ENCODE measurements at places on chromosomes 6 and 20.

DNA sequence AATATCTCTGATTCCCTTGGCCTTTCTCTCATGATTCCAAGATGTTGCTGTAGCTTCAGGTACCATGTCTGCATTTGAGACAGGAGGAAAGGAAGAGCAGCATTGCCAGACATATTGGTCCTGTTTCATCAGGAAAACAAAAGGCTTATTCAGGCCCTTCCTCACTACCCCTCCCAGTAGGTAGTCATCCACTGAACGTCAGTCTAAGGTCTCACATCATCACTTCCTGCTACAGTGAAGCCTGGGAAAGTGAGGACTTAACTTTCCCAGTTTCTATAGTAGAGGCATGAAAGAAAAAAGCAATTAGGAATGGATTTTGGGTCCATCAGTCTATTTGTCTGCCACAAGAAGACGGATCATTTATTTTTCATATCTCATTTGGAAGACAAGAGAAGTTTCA lies 85.7 kb upstream of the SOX4 start:
- peaks cover 13% of the 10 kb centered on the region for H3K27me3 ChIP-seq
- H3K4me3 ChIP-seq: no peak overlapping the region
- no peak overlapping the region for H3K27ac ChIP-seq
- H3K4me1 ChIP-seq: no peaks in the 10 kb centered on the region
- H3K36me3 ChIP-seq: no peaks in the 10 kb centered on the region

DNA sequence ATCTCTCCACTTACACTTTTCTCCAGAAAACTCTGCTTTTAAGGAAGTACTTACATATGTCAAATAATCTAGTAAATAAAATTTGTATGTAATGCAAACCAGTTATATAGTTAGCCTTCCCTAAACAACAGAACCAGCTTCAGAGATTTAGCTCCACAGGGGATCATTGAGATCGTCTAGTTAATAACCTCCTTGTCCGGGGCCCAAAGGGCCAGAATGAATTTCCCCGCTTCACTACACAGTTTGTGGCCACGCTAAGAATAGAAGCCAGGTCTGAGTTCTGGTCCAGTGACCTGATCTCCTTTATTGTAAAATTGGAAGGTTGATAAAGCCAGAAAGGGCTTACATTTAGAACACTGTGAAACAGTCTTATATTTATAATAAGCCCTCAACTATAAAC lies 245.2 kb downstream of the TPBG start:
- H3K27ac ChIP-seq: no peak overlapping the region
- DNase-seq: no peak
- no peaks in the 10 kb centered on the region for H3K4me1 ChIP-seq

DNA sequence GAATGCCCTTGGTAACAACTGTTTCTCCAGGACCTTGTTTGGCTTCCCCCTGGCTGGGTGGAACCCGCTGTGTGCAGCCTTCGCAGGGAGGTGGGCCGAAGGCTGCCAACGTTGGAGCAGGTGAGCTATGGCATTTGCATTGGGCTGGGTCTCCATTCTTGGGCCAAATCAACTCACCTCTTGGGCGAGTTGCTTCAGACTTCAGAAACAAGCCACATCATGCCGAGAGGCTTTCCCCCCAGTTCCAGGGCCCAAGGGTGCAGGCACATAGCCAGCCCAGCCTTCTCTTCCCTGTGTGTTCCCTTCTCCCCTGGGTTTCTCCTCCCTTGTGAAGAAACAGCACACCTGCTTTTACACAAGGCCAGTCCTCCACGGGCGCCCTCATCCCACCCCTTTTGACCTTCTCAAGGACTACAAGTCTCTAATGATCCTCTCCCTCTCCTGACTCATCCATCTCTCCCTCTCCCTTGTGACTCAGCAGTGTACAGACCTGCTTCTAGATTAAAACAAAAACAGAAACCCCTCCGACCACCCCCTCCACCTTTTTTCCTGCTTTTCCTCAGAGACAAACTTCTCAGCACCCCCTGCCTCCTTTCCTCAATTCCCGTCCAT lies 41.6 kb downstream of the FAM209B start:
- no peaks in the 10 kb centered on the region for H3K36me3 ChIP-seq
- no peaks in the 10 kb centered on the region for H3K4me1 ChIP-seq
- peaks cover 45% of the 10 kb centered on the region for H3K27me3 ChIP-seq
- no peak overlapping the region for H3K27ac ChIP-seq
- DNase-seq: no peak

DNA sequence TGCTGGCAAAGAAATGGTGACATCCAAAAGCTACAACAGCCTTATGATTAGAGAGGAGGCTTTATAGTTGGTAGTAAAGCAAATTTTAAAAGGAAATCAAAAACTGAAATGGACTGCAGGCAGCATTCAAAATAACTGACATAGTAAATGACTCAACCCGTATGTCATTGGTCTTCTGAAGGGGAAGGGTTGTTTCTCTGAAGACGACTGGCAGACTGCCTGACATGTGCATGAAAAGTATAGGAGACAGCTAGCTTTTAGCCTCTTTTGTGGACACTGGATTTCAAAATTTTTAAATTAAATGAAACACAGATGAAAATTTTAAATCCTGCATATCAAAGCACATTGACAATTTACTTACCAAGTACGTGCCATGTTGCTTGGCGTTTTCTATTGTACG lies 90.7 kb downstream of the TRMT6 start:
- DNase-seq: no peak
- peaks cover 3% of the 10 kb centered on the region for H3K36me3 ChIP-seq
- H3K4me1 ChIP-seq: peaks cover 15% of the 10 kb centered on the region
- H3K4me3 ChIP-seq: no peak overlapping the region

DNA sequence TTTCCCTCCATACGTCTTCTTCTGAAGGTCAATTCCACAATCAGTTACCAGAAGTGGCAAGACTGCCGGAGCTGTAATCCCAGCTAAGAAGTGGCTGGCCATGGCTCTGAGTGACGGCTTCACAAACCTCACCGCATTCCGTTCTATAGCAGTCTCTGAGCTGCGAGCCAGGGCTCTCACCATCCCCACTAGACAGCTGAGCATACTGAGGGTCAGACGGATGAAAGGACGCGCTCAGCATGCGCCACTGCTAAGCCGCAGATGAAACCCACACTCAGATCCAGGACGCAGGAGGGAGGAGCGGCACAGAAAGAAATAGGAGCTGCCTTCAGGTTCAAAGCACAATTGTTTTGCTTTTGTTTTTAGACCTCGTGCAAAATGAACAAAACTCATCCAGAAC lies 97.9 kb downstream of the ANKRD60 start:
- no peak overlapping the region for H3K4me3 ChIP-seq
- peaks cover 80% of the 10 kb centered on the region for H3K27me3 ChIP-seq
- H3K36me3 ChIP-seq: no peaks in the 10 kb centered on the region
- no peak overlapping the region for H3K27ac ChIP-seq
- H3K4me1 ChIP-seq: no peaks in the 10 kb centered on the region
- no peak for DNase-seq

GRCh38 chr20:20452254-20452676 lies 84.4 kb downstream of the INSM1 start:
- H3K27me3 ChIP-seq: no peaks in the 10 kb centered on the region
- H3K36me3 ChIP-seq: no peaks in the 10 kb centered on the region
- H3K4me3 ChIP-seq: peak overlapping the region; percentile 76
- peaks cover 17% of the 10 kb centered on the region for H3K4me1 ChIP-seq

- DNase-seq: no peak
- H3K4me3 ChIP-seq: no peak overlapping the region
- H3K27ac ChIP-seq: no peak overlapping the region
- H3K4me1 ChIP-seq: peaks cover 15% of the 10 kb centered on the region
- H3K27me3 ChIP-seq: no peaks in the 10 kb centered on the region
Measured at GRCh38 chr6:110810896-110811586, 4.2 kb downstream of the CDK19 start.

Measured in effector memory CD8-positive, alpha-beta T cell (primary cell).